ENCODE measurements at places on chromosomes 2 and 18.

DNA sequence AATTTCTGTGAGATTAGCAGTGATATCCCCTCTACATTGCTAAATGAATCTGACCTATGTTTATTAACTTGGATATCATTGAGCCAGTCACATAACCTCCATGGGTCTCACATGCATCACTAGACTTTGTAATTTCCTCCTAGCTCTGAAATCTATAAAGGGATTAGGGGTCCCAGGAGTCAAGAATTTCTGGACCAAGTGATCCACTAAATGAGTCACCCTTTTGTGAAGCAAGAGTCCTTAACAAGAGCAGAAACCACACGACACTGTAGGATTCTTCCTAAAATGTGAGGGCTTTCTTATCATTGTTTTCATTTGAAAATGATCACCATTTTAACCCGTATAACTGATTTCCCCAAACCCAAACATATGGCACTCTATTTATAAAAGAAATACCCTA, 90.3 kb downstream of the DHRS9 start:
- DNase-seq: no peak

DNA sequence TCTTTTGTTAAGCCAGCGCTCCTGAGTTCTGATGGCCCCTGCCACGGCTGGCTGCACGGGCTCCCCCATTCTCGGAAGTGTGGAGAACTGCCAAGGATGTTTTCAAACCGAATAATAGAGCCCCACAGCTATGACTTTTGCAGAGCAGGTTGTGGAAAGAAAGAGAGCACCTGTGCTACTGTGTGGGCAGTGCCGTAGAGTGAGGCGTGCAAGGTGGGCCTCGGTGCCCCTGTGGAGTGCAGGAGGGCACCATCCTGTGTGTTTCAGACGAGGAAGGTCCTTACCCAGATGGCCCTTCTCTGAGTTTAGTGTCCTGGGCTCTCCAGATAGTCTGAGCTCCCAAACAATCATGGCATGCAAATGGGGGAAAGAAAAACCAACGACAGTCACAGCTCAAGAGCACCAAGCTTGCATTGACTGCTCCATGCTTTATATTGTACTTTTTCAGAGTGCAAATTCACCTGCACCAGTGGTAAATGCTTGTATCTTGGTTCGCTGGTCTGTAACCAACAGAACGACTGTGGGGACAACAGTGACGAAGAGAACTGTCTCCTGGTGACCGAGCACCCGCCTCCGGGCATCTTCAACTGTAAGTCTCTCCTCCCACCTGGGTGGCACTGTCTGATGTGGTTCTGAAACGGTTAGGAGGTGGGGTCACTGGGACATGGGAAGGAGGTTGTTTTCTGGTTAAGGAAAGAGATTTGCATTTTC, 219.4 kb downstream of the LDLRAD4 start:
- no peak for DNase-seq

DNA sequence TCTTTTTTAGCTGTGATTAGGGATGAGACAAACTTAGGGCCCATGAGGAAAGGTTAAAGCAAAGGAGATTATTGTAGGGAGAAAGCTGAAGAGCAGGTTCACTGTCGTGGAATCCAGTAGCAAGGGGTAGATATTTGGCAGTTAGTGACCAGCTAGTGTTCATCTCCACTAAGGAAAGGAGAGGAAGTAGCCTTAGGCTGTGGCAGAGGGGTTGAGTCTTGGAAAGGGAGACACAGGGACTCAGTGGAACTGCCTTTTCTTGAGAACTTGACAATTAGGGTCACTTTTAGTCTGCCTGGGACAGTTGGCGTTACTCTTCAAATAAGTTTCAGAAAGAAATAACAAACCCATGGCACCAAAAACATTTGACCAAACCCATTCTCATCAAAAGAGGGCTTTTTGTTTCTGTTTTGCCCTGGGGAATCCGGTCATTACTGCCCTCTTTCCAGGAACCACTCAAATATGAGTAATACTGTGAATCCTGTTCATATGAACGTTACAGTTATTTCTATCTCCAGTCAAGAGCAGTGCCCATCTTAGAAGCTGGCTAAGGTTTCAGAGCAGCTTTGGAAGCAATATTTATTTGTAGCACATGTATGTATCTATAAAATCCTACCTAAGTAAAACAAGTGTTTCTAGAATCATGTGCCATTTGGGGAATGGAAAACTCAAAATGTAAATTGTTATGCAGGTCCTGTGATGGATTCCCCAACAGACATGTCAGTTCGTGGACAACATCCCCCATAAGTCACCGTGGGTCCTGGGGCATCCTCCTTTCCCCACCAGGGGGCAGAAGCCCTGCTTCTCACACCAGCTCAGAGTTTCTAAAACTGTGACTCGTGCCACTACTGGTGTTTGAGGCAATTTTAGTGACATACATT, 77.3 kb upstream of the PHLPP1 start:
- no peak for DNase-seq

DNA sequence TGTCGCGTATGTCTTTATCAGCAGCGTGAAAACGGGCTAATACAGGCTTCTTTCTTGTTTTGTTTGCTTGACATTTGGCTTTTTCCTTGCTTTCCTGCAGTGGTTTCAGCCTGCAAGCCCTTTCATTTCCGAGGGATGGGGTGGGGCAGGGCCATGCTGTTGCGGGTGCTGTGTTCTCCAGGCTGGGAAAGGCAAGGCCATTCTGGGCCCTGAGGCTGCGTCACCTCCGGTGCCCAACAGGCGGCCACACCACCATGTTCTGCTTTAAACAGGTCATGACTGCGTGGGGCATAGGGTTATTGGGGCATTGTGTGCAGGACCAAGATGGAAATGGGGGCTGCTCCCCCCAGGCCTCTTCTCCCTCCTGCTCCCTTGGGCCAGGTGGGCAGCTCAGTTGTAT, 38.6 kb upstream of the PLB1 start:
- DNase-seq: no peak

DNA sequence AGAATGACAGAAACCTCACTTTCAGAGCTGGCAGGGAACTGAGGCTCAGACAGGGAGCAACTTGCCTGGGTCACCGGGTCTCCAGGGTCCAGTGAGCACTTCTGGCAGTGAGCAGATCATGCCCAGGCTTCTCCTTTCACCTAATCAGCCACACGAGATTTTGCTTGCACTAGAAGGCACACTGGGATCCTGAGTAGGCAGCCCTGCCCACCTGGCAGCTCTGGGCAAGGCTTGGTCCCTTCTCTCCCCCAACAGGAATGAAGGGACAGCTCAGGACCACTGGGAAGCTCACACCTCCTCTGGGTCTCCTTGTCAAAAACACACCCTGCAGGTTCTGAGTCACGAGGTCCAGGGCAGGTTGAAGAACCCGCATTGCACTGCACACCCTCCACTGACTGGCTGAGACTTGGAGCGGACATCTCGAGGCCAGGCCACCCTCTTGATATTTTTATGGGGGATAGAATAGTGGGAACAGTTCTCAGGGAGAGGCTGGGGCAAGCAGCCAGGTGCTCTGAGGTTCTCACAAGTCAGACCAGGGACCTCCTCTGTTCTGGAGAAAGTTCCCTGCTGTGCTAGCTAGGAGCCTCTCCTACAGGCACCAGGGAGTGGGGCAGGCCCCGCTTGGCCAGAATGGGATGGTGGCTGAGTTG, 5.7 kb downstream of the MAL start:
- DNase-seq: no peak

GRCh38 chr2:220332886-220333285, 705.5 kb downstream of the SLC4A3 start:
- DNase-seq: no peak

- DNase-seq: no peak
These were observed 282.9 kb upstream of the REV1 start for GRCh38 chr2:99772591-99773331.

DNA sequence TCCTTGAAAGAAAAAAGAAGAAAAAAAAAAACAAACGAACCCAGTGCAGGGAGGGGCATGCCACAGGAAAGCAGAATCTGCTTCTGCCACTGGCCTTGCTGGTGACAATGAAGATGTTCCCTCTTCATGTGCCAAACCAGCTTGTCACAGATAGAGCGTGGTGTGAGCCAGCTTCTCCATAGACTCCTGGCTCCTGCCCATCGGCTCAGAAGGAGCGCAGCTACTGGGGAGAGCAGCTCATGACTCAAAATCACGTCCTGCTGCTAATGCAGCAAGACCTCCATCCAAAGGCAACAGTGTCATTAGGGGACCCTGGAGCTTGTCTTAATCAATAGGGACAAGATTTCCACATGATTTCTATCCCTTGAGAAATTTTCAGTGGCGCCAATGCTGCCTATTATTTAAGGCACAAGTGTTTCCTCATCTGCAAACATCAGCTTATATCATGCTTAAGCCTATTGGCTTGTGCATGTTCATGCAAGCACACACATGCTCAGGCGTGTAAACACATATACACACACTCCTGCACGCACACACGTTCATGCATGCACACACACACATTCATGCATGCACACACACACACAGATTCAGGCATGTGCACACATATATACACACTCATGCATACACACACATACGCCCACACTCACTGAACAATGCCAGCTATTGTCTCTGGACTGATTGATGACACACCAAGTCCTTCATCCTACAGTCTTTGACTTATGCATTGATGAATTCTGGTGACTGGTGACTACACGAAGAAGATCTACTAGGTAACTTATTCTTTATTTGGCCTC, 682.0 kb upstream of the ID2 start:
- no peak for DNase-seq

- peak; percentile 55 for DNase-seq
These were observed 906.1 kb downstream of the SLC4A3 start for GRCh38 chr2:220533485-220533884.

- DNase-seq: no peak
These were observed 55.2 kb upstream of the TRIB2 start for GRCh38 chr2:12661489-12661888.

DNA sequence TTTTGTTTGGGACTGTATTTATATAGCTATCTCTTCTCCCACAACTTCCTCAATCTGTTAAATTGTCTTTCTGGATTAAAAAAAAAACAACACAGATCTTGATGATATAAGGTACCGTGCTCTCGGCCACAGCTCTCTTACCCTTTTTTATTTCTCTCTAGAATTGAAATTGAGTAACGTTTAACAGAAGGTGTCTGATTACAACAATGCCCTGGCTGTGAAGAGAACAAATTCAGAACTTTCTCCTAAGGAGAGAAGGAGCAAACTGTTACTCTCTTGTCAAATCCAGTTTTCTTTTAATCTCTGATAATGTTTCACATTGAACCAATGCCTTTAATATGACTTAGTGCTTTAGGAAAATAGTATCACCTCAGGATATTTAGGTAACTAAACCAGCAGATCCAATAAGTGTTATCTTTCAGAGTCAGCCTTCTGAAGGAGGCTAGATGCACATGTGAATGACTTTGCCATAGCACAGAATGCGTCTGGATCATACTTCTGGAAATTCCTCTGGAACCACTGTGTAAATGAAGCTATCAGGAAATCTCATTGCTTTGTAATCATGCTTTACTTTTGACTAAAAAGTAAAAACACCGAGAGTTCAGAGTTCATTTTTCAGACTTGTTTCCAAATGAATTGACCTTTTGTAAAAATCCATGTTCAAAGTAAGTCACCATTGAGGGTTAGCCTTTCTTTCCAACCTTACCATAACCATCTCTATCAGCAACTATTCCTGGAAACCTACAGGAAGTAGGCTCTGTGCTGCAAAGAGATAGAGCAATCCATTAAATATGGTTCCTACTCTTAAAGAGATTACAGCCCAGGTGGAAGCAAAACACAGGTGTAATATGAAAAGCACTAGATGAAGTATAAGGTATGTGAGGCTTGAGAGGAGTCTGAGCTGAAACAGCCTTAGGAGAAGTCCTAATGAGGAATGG, 147.0 kb upstream of the OSR1 start:
- DNase-seq: no peak

GRCh38 chr18:79852561-79853302, 55.0 kb downstream of the KCNG2 start:
- DNase-seq: no peak

DNA sequence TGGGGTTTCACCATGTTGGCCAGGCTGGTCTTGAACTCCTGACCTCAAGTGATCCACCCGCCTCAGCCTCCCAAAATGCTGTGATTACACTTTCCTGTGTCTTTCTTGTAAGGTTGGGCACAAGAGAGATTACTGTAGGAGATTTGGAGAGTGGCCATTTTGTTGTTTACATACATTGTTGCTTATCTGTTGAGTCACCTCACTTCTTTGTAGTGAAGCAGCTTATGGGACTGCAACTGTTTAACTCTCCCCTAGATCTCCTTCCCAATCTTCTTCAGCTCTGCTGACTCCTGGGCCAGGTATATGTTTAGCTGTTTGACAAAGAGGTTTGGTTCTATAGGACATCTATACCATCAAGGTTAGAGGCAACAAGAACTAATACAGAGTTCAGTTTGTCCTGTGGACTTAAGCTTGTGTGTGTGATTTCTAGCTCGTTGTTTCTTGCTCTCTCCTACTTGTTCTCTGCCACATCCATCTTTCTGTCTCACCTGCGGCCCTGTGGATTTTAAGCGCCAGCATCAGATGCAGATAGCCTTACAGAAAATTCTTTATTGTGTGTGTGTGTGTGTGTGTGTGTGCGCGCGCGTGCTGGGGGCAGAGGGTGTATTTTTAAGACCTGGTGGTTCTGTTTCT, 95.4 kb downstream of the HAUS1 start:
- DNase-seq: peak; percentile 40

GRCh38 chr2:68344031-68344430, 21.1 kb upstream of the PLEK start:
- DNase-seq: no peak

DNA sequence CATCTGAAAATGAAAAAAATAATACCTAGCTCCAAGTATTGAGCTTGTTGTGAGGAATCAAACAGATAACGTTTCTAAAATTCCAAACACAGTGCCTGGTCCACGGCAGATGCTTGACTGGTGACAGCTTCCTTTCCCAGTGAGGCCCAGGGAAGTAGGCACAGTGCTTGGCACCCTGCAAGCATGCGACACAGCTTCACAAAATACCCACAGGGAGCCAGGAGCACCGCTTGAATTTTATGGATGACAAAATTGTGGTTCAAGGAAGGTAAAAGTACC, 205.1 kb upstream of the TNP1 start:
- DNase-seq: no peak

DNA sequence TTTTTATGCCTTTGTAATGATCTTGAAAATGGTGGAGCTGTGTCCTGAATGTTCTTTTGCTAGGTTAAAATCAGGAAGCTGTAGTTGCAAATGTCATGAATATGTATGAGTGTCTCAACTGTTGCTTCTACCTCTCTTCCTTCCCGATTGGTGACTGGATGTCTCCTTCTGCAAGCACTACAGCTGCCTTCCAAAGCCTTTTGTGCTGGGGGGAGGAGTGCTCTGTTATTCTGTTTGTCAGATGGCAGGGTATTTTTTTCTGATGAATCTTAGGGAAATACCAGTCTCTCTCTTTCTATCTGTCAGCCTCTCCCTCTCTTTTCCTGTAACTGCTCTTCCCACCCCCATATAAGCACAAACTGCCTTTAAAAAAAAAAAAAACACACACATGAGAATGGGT, 1396.3 kb upstream of the CELF4 start:
- DNase-seq: no peak

DNA sequence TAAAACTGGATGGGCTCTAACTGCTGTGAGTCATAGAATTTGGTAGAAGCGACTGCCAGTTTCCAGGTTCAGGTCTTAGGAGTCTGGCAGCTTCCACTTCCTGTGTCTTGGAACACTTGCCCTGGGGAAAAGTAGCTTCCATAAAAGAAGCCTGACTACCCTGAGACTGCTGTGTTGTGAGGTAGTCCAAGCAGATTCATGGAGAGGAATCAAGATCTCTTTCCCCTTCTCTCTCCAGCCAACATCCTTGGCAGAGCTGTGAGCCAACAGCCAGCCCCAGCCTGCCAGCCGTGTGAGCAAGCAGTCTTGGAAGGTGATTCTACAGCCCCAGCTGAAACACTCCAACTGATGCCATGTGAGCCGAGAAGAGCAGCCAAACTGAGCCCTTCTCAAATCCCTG, 33.7 kb downstream of the SLC20A1 start:
- DNase-seq: peak; percentile 8

GRCh38 chr2:18412980-18413675, 147.3 kb downstream of the RDH14 start:
- peak; percentile 59 for DNase-seq
